Activated CD8-positive, alpha-beta T cell treated with anti-CD3 and anti-CD28 coated beads for 36 hours (primary cell): ENCODE measurements at places on chromosomes 3 and 15. TPM values are rescaled to one million over a fixed set of nuclear protein-coding genes. Genes with fewer than 3 reads are reported as not detected.

DNA sequence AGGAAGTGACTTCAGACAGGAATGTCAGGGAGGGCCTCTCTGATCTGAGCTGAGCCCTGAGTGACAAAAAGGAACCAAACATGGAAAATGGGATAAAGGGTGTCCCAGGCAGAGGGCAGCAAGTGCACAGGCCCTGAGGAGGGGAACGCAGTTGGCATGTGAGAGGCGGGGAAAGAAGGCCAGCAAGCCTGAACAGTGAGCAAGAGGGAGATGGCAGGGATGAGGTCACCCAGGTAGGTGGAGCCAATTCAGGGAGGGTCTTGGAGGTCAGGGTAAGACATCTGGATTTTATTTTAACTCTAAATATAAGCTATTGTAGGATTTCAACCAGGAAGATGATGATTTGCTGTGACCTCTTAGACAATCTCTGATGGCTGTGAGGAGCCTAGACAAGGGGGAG lies 167.7 kb downstream of the LRTM1 start:
- H3K4me3 ChIP-seq, result no peak overlapping the region
- no peaks in the 10 kb centered on the region for H3K4me1 ChIP-seq
- H3K36me3 ChIP-seq, result no peaks in the 10 kb centered on the region
- H3K27me3 ChIP-seq, result no peaks in the 10 kb centered on the region
- H3K27ac ChIP-seq, result no peak overlapping the region

DNA sequence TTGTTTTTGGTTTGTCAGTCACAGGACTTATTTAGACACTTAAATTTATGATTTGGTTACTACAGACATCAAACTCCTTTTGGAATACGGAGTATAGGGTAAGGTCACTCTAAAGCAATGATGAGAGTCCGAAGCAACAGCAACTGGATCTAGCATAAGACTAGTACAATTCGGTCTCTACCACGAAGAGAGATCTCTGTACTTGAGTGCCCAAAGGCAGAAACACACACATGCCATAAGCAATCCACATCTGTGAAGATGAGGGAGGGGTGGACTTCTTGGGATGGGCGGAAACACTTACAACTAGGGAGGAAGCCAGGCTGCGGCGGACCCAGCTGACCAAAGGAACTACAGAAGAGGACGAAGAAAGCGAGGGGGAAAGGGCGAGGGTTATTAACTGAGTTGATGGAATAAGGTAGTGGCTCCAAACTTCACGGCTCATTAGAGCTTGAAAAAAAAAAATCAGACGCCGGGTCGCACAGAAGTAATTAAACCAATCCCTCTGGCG lies 595 bp downstream of the DPH6 start:
- H3K27ac ChIP-seq, result peak overlapping the region; percentile 98
- H3K27me3 ChIP-seq, result no peaks in the 10 kb centered on the region
- H3K4me3 ChIP-seq, result peak overlapping the region; percentile 90
- peaks cover 16% of the 10 kb centered on the region for H3K4me1 ChIP-seq
- peak; percentile 14 for DNase-seq

DNA sequence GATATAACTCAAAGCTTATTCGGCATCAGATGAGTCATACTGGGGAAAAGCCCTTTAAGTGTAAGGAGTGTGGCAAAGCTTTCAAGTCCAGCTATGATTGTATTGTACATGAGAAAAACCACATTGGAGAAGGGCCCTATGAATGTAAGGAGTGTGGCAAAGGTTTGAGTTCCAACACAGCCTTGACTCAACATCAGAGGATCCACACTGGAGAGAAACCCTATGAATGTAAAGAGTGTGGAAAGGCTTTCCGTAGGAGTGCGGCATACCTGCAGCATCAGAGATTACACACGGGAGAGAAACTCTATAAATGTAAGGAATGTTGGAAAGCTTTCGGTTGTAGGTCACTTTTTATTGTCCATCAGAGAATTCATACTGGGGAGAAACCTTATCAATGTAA lies 7.5 kb downstream of the ZNF621 start:
- H3K4me1 ChIP-seq, result peaks cover 7% of the 10 kb centered on the region
- H3K36me3 ChIP-seq, result peaks cover 79% of the 10 kb centered on the region
- no peak for DNase-seq

DNA sequence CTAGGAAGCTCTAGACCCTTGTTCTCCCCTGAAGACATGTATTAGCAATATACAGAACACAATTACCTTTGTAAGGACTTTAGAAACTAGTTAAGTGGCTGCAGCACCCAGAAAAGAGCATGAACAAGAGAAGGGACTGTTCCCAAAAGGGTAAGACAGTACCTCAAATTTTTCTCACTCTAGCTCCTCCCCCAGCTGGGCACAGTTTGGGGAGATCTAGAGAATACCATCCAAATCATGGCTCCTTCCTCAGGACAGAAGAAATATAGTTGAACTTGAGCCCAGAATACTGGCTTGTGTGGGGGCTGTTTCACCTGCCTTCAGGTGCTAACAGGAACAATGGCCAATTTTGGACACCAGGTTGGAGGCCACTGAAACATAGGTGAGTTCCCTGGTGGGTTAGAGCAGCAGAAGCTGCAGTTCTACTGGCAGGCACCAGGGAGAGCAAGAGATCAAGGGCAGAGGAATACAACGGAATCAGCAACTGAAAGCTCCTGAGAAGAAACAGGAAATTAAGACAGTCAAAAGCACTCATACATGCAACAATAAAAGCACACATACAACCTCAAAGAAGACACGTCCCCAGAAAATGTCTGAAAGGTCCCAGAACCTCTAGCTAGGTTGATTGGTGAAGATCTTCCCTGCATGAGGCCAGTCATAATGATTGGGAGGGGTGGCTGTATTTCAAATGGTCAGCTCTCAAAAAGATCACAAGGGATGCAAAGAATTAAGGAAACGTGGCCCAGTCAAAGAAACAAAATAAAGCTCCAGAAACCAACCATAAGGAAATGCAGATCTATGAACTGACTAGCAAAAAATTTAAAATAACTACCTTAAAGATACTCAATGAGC lies 104.9 kb upstream of the ASB14 start:
- DNase-seq, result peak; percentile 62
- no peak overlapping the region for H3K4me3 ChIP-seq
- H3K36me3 ChIP-seq, result no peaks in the 10 kb centered on the region
- peak overlapping the region; percentile 73 for H3K27ac ChIP-seq
- peaks cover 14% of the 10 kb centered on the region for H3K4me1 ChIP-seq

DNA sequence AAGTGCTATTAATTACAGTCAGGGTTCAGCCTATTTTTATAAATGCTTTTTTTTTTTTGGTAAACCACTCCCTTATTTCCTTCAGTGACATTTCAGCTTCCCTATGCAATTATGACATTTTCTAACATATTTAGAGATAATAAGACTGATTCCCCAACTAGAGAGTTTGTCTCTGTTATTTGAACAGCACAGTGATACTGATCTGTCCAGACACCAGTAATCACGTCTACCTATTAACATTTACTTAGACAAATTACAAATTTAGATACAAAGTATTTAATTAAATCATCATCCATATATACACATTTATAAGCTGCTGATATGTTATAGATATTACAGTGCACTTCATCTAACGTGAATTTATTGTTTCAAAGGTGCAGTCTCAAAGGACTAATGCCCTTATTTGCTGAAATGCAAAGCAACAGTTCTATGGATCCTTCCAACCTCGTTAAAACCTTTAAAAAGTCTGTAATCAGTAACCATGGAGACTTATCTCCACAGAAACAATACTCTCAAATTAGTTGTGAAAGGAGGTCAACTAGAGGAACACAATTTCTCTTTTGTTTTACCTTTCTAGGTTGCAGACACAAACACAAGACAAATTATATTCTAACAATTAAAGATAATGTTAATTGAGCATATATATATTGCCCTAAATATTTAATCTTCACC lies 1531.1 kb downstream of the SI start:
- no peak overlapping the region for H3K4me3 ChIP-seq
- no peaks in the 10 kb centered on the region for H3K27me3 ChIP-seq
- no peak overlapping the region for H3K27ac ChIP-seq
- no peaks in the 10 kb centered on the region for H3K4me1 ChIP-seq
- no peak for DNase-seq
- no peaks in the 10 kb centered on the region for H3K36me3 ChIP-seq

- DNase-seq, result no peak
- no peaks in the 10 kb centered on the region for H3K36me3 ChIP-seq
- peaks cover 14% of the 10 kb centered on the region for H3K27me3 ChIP-seq
Observed at GRCh38 chr3:3802046-3802445, 2.8 kb downstream of the LRRN1 start.

- H3K27me3 ChIP-seq, result peaks cover under 1% of the 10 kb centered on the region
- no peaks in the 10 kb centered on the region for H3K36me3 ChIP-seq
- no peaks in the 10 kb centered on the region for H3K4me1 ChIP-seq
- no peak overlapping the region for H3K27ac ChIP-seq
Observed at GRCh38 chr15:99466701-99467337, 99.0 kb upstream of the MEF2A start.

DNA sequence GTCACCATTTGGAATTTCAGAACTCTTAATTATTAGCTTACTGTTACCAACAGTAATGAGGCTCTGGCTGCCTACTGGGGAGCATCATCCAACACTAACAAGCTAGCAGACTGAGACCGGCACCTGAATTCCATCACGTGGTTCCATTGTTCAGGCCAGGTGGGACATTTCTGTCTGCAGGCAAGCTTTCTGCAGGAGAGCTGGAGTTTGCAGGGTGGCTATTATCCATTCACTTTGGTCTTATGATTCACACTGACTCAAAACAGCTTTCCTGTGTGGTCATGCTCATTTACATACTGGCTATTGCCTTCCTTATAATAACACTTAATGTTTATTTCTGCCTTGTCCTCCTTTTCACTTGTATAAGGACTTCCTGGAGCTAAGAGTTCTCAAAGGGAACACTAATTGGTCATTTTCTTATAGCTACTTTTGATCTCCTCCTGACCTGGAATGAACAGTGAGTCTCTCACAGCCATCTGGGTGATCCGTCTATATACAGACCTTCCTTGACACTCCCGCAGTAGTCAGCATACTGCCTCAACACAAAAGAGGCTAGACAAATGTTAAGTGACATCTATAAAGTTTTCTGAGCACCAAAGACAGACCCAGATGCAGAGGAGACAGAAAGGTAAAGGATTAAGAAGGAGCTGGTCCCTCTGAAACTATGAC lies 695.4 kb downstream of the FHIT start:
- DNase-seq, result peak; percentile 7
- H3K27ac ChIP-seq, result no peak overlapping the region
- H3K4me1 ChIP-seq, result peaks cover 16% of the 10 kb centered on the region
- no peak overlapping the region for H3K4me3 ChIP-seq
- H3K36me3 ChIP-seq, result no peaks in the 10 kb centered on the region

DNA sequence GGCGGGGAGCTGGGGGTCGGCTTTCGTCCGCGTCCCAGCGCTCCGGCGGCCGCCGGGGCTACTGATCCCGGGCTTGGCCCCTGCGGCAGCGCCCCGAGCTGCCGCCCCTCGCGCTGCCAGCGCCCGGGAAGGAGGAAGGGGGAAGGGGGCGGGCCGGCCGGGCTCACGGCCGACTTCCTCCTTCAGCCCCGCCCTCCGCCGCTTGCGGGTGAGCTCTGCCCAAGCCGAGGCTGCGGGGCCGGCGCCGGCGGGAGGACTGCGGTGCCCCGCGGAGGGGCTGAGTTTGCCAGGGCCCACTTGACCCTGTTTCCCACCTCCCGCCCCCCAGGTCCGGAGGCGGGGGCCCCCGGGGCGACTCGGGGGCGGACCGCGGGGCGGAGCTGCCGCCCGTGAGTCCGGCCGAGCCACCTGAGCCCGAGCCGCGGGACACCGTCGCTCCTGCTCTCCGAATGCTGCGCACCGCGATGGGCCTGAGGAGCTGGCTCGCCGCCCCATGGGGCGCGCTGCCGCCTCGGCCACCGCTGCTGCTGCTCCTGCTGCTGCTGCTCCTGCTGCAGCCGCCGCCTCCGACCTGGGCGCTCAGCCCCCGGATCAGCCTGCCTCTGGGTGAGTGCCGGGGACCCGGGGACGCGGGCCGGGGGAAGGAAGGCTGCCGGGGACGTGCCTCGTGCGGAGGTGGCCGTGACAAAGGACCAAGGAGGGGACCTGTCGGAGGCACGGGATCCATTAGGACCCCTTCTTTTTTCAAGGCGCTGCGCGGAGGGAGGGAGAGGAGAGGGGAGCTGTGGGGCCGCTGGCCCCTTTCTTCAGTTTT lies at the start of gene SEMA4B:
Gene SEMA4B (plus strand): TSS at position 201 of the 814 bp plus-strand sequence. CDS start 249 bp downstream, at position 450.
- DNase-seq, result peak; percentile 76
- H3K4me1 ChIP-seq, result peaks cover 15% of the 10 kb centered on the region
- H3K27ac ChIP-seq, result peak within 1 kb of the TSS; percentile 71
- H3K4me3 ChIP-seq, result peak within 1 kb of the TSS; percentile 76
- no peaks in the 10 kb centered on the region for H3K27me3 ChIP-seq
- no peaks in the 10 kb centered on the region for H3K36me3 ChIP-seq

DNA sequence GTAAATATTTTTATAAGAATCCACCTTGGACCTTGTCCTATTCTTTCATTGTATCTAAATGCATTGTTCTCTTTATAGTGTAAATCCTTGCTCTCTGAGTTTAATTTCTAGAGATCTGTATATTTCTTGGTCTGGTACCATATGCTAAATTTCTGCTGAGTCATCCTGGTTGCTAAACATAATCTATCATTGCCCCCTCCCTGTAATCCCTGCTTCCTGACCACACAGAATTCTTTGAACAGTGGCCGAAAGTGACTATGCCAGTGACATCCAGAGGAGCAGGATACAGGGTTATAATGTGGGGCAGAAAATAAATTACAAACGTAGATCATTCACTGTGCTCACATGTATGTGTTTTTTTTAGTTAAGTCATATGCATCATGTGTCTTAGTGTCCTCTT lies 143.1 kb downstream of the DIPK2A start:
- no peak overlapping the region for H3K4me3 ChIP-seq
- no peak overlapping the region for H3K27ac ChIP-seq
- H3K4me1 ChIP-seq, result no peaks in the 10 kb centered on the region
- DNase-seq, result no peak
- peaks cover 6% of the 10 kb centered on the region for H3K27me3 ChIP-seq
- H3K36me3 ChIP-seq, result no peaks in the 10 kb centered on the region

GRCh38 chr15:89766357-89767311 lies 9.5 kb upstream of the MESP2 start:
- DNase-seq, result no peak
- H3K27ac ChIP-seq, result no peak overlapping the region
- H3K36me3 ChIP-seq, result no peaks in the 10 kb centered on the region
- H3K4me3 ChIP-seq, result no peak overlapping the region
- no peaks in the 10 kb centered on the region for H3K27me3 ChIP-seq

DNA sequence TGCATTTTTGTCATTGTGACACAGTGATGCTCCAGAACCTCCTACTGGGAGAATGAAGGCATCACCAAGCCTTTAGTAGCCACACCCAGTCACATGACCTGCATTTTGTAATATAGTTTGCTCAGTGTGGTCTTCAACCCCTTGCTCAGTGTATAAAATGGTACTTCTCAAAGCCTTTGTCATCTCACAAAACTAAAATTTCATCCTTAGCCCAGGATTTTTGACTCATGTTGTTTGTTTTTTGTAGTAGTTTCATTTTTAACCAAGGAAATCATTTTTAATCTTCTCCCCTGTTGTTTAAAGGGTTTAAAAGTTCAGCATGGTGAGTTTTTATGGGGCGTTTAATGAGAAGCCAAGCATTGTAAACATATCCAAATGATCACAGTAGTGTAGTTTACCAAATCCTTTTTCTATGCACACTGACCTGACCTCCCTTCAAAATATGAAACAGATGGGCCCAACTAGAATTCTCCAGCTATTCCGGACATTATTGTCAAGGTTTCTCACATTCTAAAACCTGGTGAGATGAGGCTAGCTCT lies 123.5 kb upstream of the IL12A start:
- H3K36me3 ChIP-seq, result no peaks in the 10 kb centered on the region
- no peak for DNase-seq
- H3K4me3 ChIP-seq, result no peak overlapping the region
- no peaks in the 10 kb centered on the region for H3K4me1 ChIP-seq
- H3K27ac ChIP-seq, result no peak overlapping the region

Gene OR5H1
- total RNA-seq, result not detected

Gene FBXW12
- not detected for total RNA-seq

Gene ZBBX
- total RNA-seq, result not detected
